Breast epithelium (tissue), 4 donors: ENCODE measurements at places on chromosomes 3 and 15. TPM values are rescaled to one million over a fixed set of nuclear protein-coding genes. Genes with fewer than 3 reads are reported as not detected.

Gene DLL4
- total RNA-seq: 10.5 TPM

Gene C3orf22
- not detected for total RNA-seq

Gene ROBO2
- 1.3 TPM for total RNA-seq

Gene IRAK2
- total RNA-seq: 7.2 TPM

Gene GNL3
- 57.3 TPM for total RNA-seq

Gene RHOA
- total RNA-seq: 686 TPM

Gene TMEM212
- total RNA-seq: 1.3 TPM

Gene OPA1
- 57.4 TPM for total RNA-seq

Gene GRK7
- 0.33 TPM for total RNA-seq

Gene PRICKLE2
- total RNA-seq: 44.5 TPM

Gene LRRC57
- total RNA-seq: 20.3 TPM

Gene ITIH3
- total RNA-seq: 6.6 TPM

Gene PIERCE2
- 4.3 TPM for total RNA-seq

Gene ANO10
- total RNA-seq: 28.5 TPM

Gene MTMR10
- total RNA-seq: 31.5 TPM

Gene CHP1
- total RNA-seq: 120 TPM

Gene ACKR4
- 1.6 TPM for total RNA-seq

Gene TTC21A
- 16.1 TPM for total RNA-seq

Gene RAD51
- total RNA-seq: not detected

Gene GOLGA8K
- 0.80 TPM for total RNA-seq

Gene SYNM
- total RNA-seq: 115 TPM

Gene CCNDBP1
- 179 TPM for total RNA-seq

Gene NSUN3
- 21.4 TPM for total RNA-seq

Gene ATP8B4
- 7.9 TPM for total RNA-seq

Gene SELENOT
- total RNA-seq: 143 TPM

Gene SEMA7A
- 0.80 TPM for total RNA-seq

Gene GOLGA8S
- 0.44 TPM for total RNA-seq

Gene MOBP
- total RNA-seq: under 0.01 TPM

Gene OR5K2
- not detected for total RNA-seq

Gene KBTBD13
- total RNA-seq: 0.15 TPM

Gene SLC15A2
- total RNA-seq: 0.98 TPM

Gene PLSCR5
- total RNA-seq: not detected

Gene MST1R
- total RNA-seq: 7.5 TPM

Gene DCUN1D1
- total RNA-seq: 55.5 TPM

Gene TRANK1
- total RNA-seq: 13.8 TPM

Gene TJP1
- 101 TPM for total RNA-seq

Gene CSNK1G1
- total RNA-seq: 31.2 TPM

Gene CD200R1L
- not detected for total RNA-seq

Gene CFAP92
- 1.4 TPM for total RNA-seq

Gene CHL1
- 40.3 TPM for total RNA-seq

Gene MNS1
- total RNA-seq: 2.5 TPM

Gene CLDND1
- 113 TPM for total RNA-seq

Gene DAZL
- total RNA-seq: not detected

Gene VILL
- total RNA-seq: 17.4 TPM

Gene PRSS50
- total RNA-seq: 2.9 TPM

Gene C3orf85
- total RNA-seq: not detected

Gene GPR171
- total RNA-seq: 1.8 TPM

Gene ANKRD34C
- not detected for total RNA-seq

Gene PLA2G4E
- total RNA-seq: not detected

Gene COLQ
- total RNA-seq: 1.9 TPM

Gene CRYGS
- total RNA-seq: 5.9 TPM

Gene GOLGA6L4
- total RNA-seq: 5.3 TPM

Gene CTNNB1
- 617 TPM for total RNA-seq

Gene SORD
- total RNA-seq: 3.7 TPM

Gene NDN
- 39.2 TPM for total RNA-seq

Gene KLHL6
- 7.9 TPM for total RNA-seq

Gene COL8A1
- 13.6 TPM for total RNA-seq

Gene XCR1
- under 0.01 TPM for total RNA-seq

Gene UBE2E2
- total RNA-seq: 59.7 TPM

Gene RLBP1
- total RNA-seq: not detected
